Osteoblast (primary cell): ENCODE measurements at places on chromosomes 1 and 21.

DNA sequence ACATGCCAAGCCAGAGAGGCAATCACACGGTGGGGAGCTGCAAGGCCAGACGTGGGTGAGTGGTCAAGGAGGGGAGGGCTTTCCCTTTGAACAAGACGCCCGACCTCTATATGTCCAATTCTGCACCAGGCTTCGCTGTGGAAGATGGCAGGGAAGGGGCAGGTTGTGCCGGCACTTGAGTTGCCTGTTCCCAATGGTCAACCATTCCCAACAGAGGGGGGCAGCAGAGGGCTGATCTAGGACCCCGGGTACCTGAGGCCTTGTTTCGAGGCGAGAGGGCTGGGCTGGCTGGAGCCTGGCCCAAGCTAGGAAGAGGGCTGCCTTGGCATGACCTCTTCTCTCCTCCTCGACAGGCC, 64.9 kb downstream of the TMEM53 start:
- peak; percentile 94 for DNase-seq

- no peak for DNase-seq
Observed at GRCh38 chr1:229030630-229031029, 240.3 kb upstream of the RAB4A start.

DNA sequence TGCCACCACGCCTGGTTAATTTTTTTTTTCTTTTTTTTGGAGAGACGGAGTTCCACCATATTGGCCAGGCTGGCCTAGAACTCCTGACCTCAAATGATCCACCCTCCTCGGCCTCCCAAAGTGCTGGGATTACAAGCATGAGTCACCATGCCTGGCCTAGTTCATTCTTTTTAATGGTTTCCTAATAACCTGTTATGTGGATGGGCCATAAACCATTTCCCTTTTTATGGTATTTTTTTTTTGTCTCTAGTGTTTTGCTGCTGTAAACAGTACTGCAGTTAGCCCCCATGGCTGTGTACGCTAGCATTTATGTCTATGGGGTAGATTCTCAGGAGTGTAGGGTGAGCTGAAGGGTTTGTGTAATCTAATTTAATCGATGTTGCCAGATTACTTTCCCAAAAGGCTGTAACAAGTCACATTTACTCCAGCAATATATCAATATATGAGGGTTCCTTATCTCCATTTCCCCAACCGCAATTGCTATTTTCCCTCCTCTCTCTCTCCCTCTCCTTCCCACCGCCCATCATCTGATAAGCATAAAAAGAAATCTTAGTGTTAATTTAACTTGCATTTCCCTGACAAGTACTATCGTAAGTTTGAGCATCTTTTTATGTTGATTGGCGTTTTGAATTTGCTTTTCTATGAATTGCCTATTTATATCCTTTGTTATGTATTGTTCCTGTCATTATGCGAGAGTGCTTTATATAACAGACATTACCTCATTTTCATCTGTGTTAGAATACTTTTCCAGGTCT, 28.7 kb downstream of the RCSD1 start:
- DNase-seq: no peak

- peak; percentile 86 for DNase-seq
Observed at GRCh38 chr1:165355977-165356811, at the start of gene LMX1A. LMX1A (minus strand) TSS chr1:165356715; CDS start chr1:165355559, 1,156 bp downstream.

DNA sequence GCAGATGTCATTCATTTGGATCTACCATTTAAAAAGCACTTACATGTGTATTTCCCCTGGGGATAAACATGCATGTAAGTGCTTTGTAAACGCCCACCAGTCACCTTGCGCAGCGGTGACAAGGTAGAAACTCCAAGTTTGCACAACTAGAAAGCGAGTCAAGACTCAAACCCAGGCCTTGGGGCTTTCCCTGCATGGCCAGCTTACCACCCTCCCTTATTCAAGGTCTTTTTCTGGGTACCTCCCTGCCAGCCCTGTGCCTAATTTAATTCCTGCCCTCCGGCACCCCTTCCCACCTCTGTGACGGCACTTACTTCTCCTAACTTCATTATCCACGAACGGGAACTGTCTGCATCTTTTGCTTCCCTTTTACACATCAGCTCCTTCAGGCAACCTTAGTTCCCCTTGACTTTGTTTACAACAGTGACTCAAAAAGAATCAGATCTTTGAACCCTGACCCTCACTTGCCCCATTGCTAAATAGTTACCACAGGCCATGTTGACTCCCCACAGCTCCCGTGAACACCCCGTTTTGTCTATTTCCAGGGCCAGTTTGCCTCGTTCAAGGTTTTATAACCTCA, 138.3 kb upstream of the ETS2 start:
- no peak for DNase-seq

DNA sequence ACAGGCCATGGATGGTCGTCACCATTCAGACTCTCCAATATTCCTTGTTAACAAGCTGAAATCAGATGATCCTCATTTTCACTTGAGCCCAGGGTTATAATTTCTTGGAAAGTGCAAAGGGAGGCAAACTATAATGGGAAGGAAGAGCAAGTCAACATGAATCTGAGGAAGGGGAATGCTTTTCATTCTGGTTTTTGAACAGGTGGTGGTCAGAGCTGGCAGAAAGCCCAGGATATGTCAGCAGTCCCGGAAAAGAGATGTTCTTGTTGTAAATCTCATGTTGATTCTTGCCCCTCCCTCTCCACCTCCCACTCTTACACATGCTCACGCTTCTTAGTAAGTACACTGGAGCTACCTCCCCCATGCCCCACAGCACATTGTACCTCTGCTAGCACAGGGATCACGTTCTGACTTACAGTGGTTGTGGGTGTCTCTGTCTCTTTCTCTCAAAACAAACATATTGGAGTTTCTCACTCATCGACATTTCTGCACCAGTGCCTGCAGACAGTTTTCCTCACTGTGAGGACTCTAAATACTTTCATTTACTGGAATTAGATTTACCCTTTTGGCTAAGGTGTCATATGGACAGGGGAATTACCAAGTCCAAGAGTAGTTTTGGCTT, 77.6 kb downstream of the XCL2 start:
- peak; percentile 19 for DNase-seq

GRCh38 chr1:228377664-228378089, 29.0 kb downstream of the TRIM11 start:
- peak; percentile 50 for DNase-seq

DNA sequence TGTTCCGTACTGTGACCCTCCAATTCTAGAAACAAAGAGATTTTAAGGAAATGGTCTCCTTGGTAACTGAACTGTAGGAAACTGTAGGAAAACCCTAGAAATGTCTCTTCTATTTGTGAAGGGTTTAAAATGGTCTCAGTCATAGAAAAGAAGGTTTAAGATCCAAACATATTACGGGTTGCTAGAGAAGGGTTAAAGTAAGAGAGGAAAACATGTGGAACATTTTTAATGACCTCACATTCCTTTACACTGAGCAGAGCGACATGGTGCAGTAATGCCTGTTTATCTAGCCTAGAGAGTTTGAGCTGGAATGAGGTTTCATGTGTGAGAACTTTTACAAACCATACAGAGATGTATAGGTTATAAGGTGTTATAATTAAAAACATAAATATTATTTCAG, 36.9 kb upstream of the C1orf105 start:
- DNase-seq: peak; percentile 14

GRCh38 chr1:201397675-201398074, 1.4 kb downstream of the LAD1 start:
- no peak for DNase-seq

GRCh38 chr21:34808569-34809204, 139.9 kb downstream of the CLIC6 start:
- peak; percentile 82 for DNase-seq

DNA sequence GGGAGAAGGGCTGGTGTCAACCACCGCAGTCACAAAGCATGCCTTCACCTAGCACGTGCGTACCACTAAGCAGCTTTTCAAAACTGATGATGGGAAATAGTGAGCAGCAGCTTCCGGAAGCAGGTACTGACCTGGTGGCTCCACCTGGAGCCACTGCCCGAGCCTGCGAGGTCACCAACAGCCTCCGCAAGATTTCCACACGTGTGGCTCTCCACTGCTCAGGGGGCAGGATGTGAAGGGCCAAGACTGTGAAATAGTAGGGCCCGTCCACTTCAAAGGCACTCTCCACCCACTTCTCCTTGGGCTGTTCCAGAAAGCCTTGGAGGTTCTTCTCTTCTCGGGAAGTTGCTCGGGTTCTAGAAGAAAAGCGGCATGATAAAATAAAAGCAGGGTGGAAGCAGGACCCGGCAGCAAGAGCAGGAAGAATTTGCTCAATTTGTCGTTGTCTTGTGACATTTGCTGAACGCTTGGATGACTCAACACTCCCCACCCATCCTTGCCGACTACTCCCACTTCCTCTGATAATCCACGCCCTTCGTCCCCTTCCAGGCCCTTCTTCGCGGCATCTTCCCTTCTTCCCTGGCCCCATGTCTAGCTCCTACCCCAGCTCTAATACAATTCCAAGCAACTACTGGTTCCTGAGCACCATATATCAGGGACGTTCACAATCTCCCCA, 124.9 kb upstream of the IFFO2 start:
- peak; percentile 74 for DNase-seq

DNA sequence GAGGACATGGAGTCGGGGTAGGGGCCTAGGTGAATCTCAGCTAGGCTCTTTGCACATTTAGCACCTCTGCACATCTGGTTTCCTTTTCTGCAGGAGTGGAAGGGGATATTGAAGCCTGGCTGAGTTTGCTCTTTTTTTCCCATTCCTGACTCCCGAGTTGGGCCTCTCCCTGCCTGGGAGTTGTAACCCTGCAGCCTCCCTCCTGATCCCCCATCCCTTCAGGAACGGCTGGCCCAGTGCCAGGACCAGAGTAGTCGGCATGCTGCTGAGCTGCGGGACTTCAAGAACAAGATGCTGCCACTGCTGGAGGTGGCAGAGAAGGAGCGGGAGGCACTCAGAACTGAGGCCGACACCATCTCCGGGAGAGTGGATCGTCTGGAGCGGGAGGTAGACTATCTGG, 836 bp downstream of the OLFML3 start:
- no peak for DNase-seq

GRCh38 chr1:16293538-16293937, 56.6 kb upstream of the CPLANE2 start:
- DNase-seq: no peak
